ENCODE measurements at places on chromosomes 2 and 18. TPM values are rescaled to one million over a fixed set of nuclear protein-coding genes. Genes with fewer than 3 reads are reported as not detected.

GRCh38 chr2:52862801-52863200 lies 904.8 kb upstream of the CHAC2 start:
- no peak for DNase-seq

- DNase-seq = no peak
Observed at GRCh38 chr2:146123714-146124113, 1603.8 kb upstream of the ZEB2 start.

GRCh38 chr2:163191372-163191771 lies 352.8 kb upstream of the KCNH7 start:
- DNase-seq = no peak

DNA sequence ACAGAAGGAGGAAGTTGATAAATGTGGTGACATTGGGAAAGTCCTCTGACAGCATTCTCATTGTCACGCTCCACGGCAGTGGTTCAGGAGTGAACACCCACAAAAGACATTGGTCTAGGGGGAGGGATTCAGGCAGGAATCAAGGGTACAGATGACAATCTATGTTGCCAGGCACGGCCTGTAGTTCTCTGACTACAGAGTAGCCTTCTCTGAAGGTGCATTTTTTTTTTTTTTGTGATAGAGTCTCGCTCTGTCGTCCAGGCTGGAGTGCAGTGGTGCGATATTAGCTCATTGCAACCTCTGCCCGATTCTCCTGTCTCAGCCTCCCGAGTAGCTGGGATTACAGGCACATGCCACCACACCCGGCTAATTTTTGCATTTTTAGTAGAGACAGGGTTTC lies 7.4 kb upstream of the MOB1A start:
- DNase-seq = no peak

The CXCR1 gene
- total RNA-seq = not detected

DNA sequence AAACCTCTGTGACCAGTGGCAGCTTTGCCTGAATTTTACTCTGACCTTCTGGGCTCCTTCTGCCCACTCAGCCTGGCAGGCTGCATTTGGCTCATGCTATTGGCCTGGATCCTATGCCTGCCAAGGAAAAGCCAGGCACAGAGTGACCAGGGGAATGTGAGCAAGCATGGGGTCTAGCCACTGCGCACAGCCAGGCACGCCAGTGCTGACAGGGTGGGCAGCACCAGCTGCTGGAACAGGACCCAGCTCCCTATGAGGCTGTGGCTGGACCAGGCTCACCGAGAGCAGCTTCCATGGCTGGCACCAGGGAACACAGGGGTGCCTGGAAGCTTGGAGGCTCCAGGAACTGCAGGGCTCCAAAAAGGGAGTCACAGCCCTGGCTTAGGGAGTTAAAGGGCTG lies 311.5 kb upstream of the SYT4 start:
- DNase-seq = no peak

- no peak for DNase-seq
Observed at GRCh38 chr18:45851161-45851925, 25.9 kb downstream of the SIGLEC15 start.

GRCh38 chr2:175734686-175735085 lies 267.4 kb downstream of the LNPK start:
- no peak for DNase-seq

DNA sequence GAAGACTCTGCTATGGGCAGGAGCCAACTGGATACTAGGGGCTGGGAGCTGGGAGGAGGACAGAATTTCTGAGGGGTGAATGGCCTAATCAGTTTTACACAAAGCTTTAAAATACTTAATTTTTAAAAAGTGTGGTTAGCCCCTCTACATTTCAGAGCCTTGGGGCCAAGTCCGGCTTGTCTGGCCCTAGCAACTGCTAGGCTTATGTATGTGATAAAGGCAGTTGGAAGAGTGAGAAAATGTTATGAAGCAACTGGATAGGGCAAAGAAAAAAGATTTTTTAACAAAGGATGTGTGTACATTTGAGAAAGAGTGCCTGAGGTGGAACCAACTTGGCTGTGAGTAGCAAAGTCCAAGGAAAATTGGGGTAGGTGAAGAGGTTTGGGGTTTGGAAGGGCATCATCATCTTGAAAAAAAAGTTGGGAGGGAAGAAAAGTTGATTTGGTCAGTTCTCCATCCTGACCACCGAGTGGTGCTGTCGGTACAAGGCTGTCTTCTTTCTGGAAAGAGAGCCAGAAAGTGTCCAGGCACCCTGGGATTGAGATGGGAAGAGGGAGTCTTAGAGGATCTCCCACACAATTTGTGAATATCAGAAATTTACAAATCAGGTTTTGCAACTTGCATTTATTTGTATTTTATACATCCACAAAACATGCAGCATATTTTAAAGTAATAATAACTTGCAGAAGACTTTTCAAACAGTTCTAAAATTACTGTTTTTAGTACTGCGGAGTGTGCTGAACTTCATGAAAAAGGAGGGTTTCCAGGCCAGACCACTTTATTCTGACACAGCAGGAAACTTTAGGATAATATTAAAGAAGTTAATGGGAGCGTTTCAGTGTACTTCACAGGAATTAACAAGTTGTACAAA lies 10.5 kb upstream of the CDK15 start:
- no peak for DNase-seq

- no peak for DNase-seq
Observed at GRCh38 chr2:206801418-206802189, 36.2 kb downstream of the FASTKD2 start.

The CYRIA gene
- 6.5 TPM for total RNA-seq

- no peak for DNase-seq
Observed at GRCh38 chr2:206993964-206994363, 54.6 kb downstream of the CPO start.

Measured in type B pancreatic cell (in vitro differentiated cells).